NCI-H1694 (cell line): ENCODE measurements at places on chromosomes 5 and 9.

GRCh38 chr5:160749026-160749425 is 103.0 kb downstream of the ATP10B start:
- no peak for DNase-seq

GRCh38 chr9:123753669-123754258 is 176.2 kb downstream of the DENND1A start:
- no peak for DNase-seq

GRCh38 chr5:108998216-108998615 is 250.5 kb downstream of the FER start:
- DNase-seq: no peak

- no peak for DNase-seq
These were observed 1604.5 kb upstream of the NUDT12 start for GRCh38 chr5:105167092-105167491.

DNA sequence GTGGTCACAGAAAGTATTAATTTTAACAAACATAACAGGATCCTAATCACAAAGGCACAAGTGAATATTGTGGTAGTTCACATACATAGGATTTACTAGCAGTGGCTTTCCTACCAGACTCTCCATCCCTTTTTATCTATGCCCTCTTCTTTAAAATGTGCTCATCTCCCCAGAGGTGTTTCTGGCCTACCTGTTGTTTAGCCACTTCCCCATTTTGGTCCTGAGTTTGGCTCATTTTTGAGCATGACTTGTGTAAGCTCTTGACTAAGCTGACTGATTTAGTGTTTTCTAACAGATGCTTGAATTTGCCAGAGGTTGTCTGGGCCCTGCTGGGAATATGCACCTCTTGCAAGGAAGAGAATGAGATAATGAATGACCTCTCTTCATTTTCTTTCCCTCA is 517.7 kb upstream of the CLINT1 start:
- no peak for DNase-seq

- DNase-seq: no peak
These were observed 9.8 kb downstream of the UIMC1 start for GRCh38 chr5:176996780-176997179.

GRCh38 chr9:116020801-116021200 is 132.8 kb upstream of the PAPPA start:
- no peak for DNase-seq

DNA sequence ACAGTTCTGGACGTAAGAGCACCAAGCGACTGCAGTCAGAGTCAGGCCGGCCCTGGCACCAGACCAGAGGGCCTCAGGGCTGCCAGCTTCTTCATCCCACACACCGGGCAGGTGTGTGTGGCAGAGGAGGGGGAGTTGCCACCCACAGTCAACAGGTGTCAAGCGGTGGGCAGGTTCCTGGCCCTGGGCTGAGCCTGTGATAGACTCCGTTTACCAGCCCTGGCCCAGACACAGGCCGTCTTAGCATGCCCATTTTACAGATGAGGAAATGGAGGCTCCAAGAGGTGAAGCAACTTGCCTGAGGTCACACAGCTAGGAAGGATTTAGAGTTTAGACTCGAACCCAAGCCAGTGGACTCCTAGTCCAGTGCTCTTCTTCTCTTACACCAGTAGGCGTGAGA is 71.8 kb downstream of the HMCN2 start:
- DNase-seq: no peak

- DNase-seq: no peak
These were observed 339.6 kb upstream of the CCNH start for GRCh38 chr5:87752362-87752761.

- DNase-seq: no peak
These were observed 3.8 kb downstream of the FOXD1 start for GRCh38 chr5:73444499-73445438.

GRCh38 chr5:23763170-23763569 is 255.8 kb downstream of the PRDM9 start:
- DNase-seq: no peak

DNA sequence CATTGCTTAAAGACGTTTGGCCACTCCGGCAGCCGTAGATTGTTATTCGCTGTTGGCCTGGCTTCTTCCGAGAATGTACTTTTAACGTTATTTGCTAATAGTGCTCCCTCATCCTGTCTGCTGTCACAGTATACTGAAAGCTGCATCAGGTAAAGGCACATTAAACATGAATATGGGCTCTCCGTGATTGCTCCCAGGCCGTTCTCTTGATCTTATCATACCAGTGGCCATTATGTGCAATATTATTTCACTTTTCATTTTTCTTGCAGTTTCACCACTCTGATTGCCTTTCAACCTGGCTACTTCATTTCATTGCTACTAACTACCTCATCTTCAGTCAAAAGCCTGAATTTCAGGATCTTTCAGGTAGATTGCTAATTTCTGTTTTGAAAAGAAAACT is 34.0 kb downstream of the GLRX start:
- DNase-seq: no peak

GRCh38 chr9:95130484-95130883 is 187.0 kb downstream of the FANCC start:
- DNase-seq: no peak

DNA sequence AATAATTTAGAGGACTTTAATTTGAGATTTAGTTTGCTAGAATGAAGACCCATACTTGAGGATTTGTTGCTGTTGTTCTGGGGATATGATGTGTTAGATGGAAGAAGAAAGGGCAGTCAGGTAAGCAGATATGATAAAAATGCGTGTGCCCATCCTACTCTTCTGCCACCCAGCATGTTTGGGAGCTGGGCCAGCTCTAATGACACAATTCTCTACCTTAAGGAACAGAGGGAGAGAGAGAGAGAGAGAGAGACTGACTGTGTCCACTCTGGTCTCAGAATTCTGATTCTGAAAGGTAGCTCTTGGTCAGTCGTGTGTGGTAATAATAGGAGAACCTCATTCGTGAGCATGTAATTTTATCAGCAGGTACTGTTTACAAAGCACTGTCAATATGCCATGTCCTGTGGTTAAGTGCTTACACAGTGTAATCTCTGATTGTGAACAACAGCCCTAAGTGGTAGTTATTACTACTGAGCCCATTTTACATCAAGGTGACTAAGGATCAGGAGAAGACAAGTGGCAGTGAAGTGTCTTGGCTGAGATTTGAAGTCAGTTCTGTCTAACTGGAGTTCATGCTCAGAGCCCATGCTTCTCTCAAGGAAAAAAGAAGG is 307.4 kb upstream of the SEMA6A start:
- no peak for DNase-seq

- DNase-seq: no peak
These were observed 529.3 kb downstream of the DMRTA1 start for GRCh38 chr9:22975951-22976350.

- no peak for DNase-seq
These were observed 296.6 kb downstream of the IRX2 start for GRCh38 chr5:2454876-2455275.

DNA sequence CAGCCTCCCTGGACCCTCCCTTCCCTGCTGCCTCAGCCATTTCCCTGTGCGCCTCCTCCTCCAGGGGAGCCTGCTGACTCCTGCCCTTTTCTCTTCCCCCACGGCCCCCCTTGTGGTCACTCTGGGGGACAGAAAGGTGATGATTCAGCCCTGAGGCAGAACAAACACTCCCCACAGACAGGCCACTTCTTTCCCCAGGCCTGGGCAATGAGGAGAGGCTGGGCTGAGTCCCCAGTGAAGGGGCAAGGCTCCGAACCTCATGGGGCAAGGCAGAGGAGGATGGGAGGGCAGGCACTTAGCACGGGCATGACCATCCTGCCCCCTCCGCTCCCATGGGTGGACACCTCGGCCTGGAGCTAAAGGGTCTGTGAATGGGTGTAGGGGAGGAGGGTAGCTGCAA is 21.0 kb downstream of the CSF1R start:
- no peak for DNase-seq

DNA sequence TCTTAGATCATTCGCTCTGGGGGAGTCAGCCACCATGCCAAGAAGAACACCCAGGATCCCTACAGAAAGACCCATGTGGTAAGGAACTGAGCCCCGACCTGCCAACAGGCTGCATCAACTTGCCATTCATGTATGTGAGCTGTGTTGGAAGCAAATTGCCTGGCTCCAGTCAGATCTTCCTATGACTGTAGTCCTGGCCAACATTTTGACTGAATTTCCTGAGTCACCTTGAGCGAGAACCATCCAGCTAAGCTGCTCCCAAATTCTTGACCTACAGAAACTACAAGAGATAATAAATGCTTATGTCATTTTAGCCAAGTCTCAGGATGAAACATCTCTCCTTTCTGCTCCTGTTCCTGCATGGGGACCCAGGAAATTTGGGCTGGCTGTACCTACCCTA is 40.0 kb upstream of the SLC44A1 start:
- no peak for DNase-seq

DNA sequence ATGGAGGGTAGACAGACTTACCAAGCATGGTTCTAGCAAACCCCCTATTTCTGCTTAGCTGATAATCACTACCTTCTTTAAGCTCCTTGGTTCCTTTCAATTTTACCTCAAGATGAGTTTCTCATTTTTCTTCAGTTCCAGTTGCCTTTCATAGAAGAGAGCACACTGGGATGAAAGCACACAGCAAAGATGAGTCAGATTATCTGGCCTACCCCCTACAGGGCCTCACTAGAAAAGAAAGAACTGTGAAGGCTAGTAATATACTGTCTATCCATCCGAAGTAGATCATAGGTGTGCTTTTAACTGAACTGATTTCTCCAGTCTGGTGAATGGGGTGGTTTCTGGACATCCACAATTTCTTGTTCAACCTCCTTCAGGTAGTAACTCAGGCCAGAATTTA is 122.5 kb downstream of the TRPM3 start:
- DNase-seq: no peak

- DNase-seq: no peak
These were observed 290.3 kb downstream of the RFX3 start for GRCh38 chr9:3235497-3235896.

- DNase-seq: no peak
These were observed 40.1 kb downstream of the TRIP13 start for GRCh38 chr5:932628-933250.
